ENCODE measurements at places on chromosomes 7 and 10. TPM values are rescaled to one million over a fixed set of nuclear protein-coding genes. Genes with fewer than 3 reads are reported as not detected.

Gene HSPA12A
- 5.2 TPM for total RNA-seq

GRCh38 chr7:45105588-45106188 is 5.8 kb downstream of the TBRG4 start:
- DNase-seq: no peak

- DNase-seq: no peak
Observed at GRCh38 chr7:151461942-151462230, 21.9 kb upstream of the CRYGN start.

DNA sequence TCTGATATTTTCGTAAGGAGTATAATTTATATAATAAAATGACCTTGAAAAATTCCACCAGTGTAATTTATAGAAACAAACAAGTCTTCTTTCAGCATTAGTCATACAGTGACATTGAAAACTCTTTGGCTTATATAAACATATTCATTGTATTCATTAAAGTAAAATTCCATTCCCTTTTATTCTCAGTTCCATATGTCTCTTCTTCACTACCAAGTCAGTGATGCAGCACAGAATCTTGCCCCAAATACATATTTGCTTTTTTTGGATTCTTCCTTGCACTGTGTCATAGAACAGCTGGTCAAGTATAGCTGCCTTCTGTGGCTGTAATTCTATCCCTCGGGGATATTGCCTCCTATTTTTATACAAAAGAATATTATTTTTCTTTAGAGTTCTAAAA is 884.5 kb upstream of the POT1 start:
- no peak for DNase-seq

- DNase-seq: no peak
Observed at GRCh38 chr10:79449181-79450146, 4.0 kb upstream of the ZCCHC24 start.

- no peak for DNase-seq
Observed at GRCh38 chr7:138784692-138785091, 13.1 kb upstream of the TMEM213 start.

DNA sequence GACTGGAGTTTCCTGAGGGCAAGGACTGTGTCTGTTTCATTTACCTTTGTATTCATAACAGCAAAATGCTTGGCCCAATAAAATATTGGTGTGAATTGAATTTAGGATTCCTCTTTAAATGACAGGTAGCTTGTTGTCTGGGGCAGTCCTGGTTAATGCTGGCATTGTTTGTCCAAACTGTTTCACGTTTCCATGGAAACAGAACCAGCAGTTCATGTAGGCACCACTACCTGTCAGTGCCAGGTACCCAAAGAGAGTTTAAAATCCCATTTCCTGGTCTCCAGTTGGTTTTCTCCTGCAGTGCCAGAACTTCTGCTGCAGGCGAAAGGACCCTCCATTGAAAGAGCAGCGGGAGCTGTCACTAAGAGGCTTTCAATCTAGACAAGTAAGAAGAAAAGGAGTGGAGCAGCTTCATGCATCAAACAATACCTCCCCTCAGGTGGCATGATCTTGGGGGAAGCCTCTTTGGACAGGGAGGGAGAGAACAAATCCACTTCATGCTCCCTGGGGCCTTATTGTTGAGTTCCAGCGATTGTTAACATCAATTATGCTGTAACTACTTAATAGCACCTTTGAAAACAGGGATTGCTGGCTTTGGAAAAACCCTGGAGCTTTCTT is 109.6 kb downstream of the KIF20B start:
- DNase-seq: no peak

- DNase-seq: no peak
Observed at GRCh38 chr7:50367100-50367499, 62.6 kb downstream of the IKZF1 start.

Data from WTC11 (cell line).